ENCODE measurements at places on chromosomes 6 and 20.

DNA sequence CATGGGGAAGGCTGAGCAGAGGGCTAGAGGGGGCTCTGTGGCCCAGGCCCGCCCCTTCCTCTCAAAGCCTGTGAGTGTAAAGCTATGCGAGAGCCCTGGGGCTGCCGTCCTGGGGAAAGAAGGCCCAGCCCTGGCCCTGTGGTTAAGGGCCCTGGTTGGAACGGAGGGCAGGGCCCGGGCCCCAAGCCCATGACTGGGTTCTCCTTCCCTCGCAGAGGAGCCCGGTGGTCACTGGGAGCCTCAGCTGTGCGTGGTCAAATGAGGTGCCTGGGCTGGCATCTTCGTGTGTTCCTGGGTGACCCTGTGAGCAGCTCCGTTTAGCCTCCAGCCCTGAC lies 56.0 kb downstream of the SMOC2 start:
- no peak for DNase-seq

- no peak for DNase-seq
Observed at GRCh38 chr6:100658486-100658885, 193.8 kb upstream of the SIM1 start.

DNA sequence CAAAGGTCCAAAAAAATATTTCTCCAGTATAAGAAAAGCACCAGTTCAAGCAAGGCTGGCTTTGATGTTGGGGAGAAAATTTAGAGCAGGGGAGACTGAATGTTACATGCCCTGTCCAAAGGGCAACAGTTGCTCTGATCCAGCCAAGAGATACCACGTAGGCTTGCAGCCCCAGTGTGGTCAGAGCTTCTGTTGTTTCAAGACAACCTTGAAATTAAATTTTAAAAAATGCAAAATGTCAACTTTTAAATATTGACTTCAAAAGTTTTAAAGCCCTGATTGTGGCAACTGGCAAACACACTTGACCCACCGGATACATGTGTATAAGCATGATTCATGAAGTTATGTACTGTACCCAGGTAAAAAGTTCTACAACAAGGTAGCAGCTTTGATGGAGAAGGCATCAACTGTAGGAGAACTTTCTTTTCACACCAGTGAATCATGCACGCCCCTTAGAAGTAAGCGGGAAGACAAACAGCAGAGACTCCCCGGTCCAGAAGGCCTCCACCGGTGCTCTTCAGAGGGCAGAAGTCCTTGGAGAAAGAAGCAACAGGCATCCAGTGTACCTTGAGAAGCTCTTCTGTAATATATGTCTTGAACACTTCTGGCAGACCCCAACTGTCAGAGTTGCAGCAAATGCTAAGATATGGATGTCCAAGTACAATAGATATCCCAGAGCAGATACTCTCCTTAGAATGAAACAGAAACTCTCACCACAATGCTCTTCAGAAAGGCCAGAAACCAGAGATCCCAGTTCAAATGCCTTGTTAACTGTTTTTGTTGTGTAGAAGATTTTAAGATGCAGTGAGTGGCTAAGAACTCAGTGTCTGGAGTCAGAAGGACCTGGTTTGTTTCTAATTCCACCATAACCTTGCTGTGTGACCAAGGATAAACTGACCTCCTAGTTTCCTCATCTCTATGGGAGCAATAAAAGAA lies 115.4 kb downstream of the BCAS1 start:
- no peak for DNase-seq

DNA sequence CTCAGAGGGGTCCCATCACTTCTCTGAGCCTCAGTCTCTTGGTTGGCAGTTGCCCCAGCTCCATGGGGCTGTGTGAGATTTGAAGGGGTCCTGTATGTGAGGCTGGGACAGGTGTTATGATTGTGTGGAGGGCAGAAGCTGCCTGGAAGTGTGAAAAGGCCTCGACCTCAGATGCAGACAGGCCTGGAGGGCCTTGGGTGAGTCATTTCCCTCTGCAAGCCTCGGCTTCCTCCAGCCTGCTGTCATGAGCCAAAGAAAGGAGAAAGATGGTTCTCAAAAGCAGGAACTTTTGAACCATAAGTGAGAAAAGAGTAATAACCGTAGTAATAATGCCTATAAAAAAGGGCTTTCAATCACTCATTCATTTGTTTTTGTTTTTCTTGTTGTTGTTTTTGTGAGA lies 37.5 kb downstream of the SNAI1 start:
- no peak for DNase-seq

DNA sequence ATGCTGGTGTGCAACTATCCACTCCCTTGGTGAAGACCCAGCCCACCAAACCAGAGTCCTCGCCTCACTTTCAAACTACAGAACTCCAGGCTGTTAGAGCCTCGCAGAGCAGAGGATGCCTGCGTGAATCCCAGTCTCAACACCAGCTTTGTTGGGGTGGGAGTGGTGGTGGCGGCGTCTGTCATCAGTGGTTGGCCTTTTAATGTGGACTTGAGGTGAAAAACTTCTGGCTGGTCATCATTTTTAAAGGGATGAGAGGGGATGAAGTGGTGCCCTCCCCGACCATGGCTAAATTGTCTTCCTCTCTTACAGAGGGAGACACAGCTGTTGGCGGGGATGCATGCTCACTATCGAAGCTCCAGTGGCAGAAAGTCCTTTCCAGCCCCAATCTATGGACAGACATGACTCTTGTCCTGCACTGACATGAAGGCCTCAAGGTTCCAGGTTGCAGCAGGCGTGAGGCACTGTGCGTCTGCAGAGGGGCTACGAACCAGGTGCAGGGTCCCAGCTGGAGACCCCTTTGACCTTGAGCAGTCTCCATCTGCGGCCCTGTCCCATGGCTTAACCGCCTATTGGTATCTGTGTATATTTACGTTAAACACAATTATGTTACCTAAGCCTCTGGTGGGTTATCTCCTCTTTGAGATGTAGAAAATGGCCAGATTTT lies 54.9 kb downstream of the EZR start:
- DNase-seq: no peak

DNA sequence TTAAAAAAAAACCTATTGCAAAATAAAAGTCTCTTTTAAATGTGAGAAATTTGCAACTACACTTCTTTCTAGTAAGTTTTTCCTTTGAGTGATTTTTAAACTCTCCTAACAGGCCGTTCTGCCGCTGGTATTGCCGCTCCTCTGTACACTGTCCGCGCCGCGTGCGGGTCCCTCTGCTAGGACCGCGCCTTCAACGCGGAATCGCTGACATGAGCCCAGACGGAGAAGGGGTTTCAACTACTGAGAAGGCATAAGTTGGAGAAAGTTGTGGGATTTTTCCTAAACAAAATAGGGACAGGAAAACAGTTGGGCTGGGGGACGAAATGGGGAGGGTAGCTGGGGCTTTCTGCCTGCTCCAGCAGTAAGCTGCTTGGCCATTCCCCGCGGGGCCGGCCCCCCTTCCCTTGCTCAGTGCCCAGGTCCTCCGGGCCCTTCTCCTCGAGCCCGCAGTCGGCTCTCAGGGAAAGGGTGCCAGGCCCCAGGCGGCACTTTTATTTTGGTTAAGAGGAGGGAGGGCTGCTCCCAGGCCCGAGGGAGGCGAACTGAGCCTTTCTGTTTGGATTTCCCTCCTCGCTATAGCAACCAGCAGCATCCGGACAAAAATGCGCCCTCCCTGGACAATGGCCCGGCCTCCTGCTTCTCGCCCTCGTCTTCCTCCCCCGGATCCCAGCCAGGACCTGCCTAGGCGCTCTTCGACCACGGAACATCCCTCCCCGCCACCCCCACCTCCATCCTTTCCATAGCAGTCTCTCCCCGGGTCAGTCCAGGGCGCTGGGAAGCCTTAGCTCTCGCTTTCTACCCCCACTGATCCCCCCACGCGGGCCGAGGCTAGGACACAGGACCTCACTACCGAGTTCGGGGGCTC lies 6.8 kb upstream of the POU3F2 start:
- no peak for DNase-seq

DNA sequence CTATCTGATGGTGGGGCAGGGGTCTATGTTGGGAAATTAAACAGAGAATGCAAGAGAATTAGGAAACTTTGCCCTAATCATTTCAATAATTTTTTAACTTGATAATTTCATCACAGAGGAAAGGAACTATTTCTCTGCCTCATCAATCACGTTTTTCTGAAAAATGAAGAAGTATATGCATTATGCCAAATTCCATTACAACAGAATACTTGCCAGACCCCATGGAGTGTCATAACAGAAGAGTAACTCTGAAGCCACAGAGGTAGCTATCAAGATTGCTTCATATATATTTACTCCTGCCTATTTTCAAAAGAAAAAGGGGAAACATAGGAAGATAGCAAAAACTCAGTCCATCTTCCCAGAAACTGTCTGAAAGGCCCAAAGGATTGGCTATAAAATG lies 5.7 kb upstream of the USP49 start:
- DNase-seq: no peak

GRCh38 chr6:87396595-87397392 lies 11.0 kb upstream of the CFAP206 start:
- DNase-seq: no peak

- DNase-seq: no peak
Observed at GRCh38 chr6:15970517-15970916, 158.4 kb upstream of the MYLIP start.

- no peak for DNase-seq
Observed at GRCh38 chr6:131459005-131459404, 114.0 kb upstream of the ARG1 start.
